Mucosa of gallbladder (tissue), 1 donor: ENCODE measurements at places on chromosomes 16 and 17. TPM values are rescaled to one million over a fixed set of nuclear protein-coding genes. Genes with fewer than 3 reads are reported as not detected.

Gene CACNG4
- total RNA-seq: not detected

Gene MAP2K4
- total RNA-seq: 27.9 TPM

Gene CLDN7
- 248 TPM for total RNA-seq

Gene ETV4
- total RNA-seq: 47.6 TPM

Gene BAIAP3
- 2.6 TPM for total RNA-seq

Gene CCL14
- total RNA-seq: 43.3 TPM

Gene TMC8
- total RNA-seq: 16.2 TPM

Gene KCNJ18
- total RNA-seq: not detected

Gene ZNF287
- total RNA-seq: 7.7 TPM

Gene TMEM204
- total RNA-seq: 23.1 TPM

Gene TRPV3
- total RNA-seq: 5.7 TPM

Gene UTS2R
- not detected for total RNA-seq

Gene PPL
- total RNA-seq: 62.2 TPM

Gene VPS9D1
- 20.8 TPM for total RNA-seq

Gene NEUROD2
- total RNA-seq: not detected

Gene STH
- total RNA-seq: not detected

Gene LDHD
- 14.5 TPM for total RNA-seq

Gene ZNF385C
- 0.32 TPM for total RNA-seq

Gene SETD1A
- total RNA-seq: 17.6 TPM

Gene C16orf54
- 3.0 TPM for total RNA-seq

Gene FA2H
- total RNA-seq: 82.2 TPM

Gene TMEM88
- total RNA-seq: 5.8 TPM

Gene EPOP
- total RNA-seq: 2.8 TPM

Gene VTN
- 424 TPM for total RNA-seq

Gene SSH2
- total RNA-seq: 24.8 TPM

Gene PPM1E
- 0.17 TPM for total RNA-seq

Gene OR1F1
- total RNA-seq: not detected

Gene CCL13
- 1.5 TPM for total RNA-seq

Gene LPCAT2
- total RNA-seq: 15.8 TPM

Gene OR2C1
- 0.14 TPM for total RNA-seq

Gene TMC5
- 46.8 TPM for total RNA-seq

Gene MSLN
- total RNA-seq: 53.1 TPM

Gene CDK5R1
- total RNA-seq: 2.0 TPM

Gene COTL1
- 129 TPM for total RNA-seq

Gene NGFR
- total RNA-seq: 10.3 TPM

Gene CLEC18B
- 6.0 TPM for total RNA-seq

Gene SOST
- not detected for total RNA-seq

Gene SGCA
- 23.5 TPM for total RNA-seq

Gene SLC26A11
- total RNA-seq: 16.3 TPM

Gene BAHCC1
- 77.4 TPM for total RNA-seq

Gene OR1A1
- total RNA-seq: not detected

Gene TNFRSF17
- total RNA-seq: 0.46 TPM

Gene GP1BA
- total RNA-seq: not detected

Gene KRT33A
- not detected for total RNA-seq

Gene MYL11
- 1.3 TPM for total RNA-seq

Gene CCL7
- not detected for total RNA-seq

Gene ACSM2A
- total RNA-seq: 0.26 TPM

Gene COX10
- 16.8 TPM for total RNA-seq

Gene CES4A
- 19.4 TPM for total RNA-seq

Gene ZNF668
- 9.2 TPM for total RNA-seq

Gene TBX21
- 1.8 TPM for total RNA-seq

Gene WNT3
- 0.52 TPM for total RNA-seq

Gene BTBD17
- not detected for total RNA-seq
